ENCODE measurements at places on chromosomes 3 and 15.
A peak's percentile ranks its signal among the peaks of the same experiment; 100 is the strongest.

DNA sequence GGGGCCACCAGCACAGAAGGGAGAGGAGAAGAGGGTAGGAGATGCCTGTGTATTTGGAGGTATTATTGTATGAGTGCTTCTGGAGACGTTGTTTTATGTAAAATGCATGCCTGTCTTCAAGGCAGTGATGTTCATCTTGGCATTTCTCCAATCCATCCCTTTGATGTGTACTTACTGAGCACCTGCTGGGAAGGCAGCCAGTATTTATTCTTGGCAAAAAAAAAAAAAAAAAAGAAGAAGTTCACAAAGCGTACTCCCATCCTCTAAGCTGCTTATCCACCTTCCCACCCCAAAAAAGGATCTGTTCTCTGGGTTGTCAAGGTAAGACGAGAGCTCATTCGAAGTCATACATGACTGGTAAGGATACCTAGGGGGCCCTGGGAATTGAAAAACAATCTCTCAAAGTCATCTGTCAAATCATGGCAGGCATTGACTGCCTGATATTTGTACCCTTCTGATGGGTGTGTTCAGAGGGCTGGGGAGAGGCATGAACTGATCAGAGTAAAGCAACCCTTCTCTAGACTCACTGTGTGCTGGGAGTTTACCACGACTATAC, 30.0 kb upstream of the SLC6A1 start:
- no peak for DNase-seq

- DNase-seq: no peak
Measured at GRCh38 chr3:46184469-46184868, 23.6 kb downstream of the CCR1 start.

- DNase-seq: no peak
Measured at GRCh38 chr3:150362515-150363302, 45.4 kb upstream of the TSC22D2 start.

DNA sequence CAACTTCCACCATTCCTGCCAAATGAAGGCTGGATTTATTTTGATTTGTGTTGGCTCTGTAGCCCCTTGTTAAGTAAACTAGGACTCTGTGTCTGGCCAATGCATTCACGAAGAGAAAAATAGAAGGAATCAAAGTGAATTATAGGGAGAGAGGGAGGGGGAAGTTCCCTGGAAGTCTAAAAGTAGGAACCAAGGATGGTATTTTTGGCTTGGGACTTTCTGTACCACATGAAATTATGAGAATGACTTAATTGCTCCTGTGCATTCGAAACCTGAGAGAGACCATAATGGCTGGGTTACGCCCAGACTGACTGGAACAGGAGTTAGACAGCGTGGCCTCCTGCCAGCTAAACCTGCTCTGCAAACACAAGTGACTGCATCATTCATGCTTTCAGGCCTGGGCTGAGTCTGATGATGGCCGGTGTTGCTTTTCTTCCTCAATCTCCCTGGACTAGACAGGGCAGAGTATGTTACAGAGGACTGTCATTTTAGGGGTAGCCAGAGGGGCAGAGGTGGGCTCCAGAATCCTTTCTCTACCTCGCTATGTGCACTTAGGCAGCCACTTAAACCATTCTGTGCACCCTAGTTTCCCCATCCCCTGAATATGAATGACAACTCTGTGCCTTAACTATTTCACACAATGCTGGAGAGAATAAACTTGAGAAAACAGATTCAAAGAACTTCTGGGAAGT, 58.9 kb downstream of the MYO1E start:
- DNase-seq: no peak

DNA sequence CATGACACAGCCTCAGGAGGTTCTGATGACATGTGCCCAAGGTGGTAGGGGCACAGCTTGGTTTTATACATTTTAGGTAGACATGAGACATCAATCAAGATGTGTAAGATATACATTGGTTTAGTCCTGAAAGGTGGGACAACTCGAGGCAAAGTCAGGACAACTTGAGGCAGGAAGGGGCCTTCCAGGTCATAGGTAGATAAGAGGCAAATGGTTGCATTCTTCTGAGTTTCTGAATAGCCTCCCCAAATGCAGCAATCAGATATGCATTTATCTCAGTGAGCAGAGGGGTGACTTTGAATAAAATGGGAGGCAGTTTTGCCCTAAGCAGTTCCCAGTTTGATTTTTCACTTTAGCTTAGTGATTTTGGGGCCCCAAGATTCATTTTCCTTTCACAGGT, 91.6 kb downstream of the CHCHD4 start:
- no peak for DNase-seq

- DNase-seq: no peak
Measured at GRCh38 chr15:52788099-52788986, 1.8 kb downstream of the ONECUT1 start.

DNA sequence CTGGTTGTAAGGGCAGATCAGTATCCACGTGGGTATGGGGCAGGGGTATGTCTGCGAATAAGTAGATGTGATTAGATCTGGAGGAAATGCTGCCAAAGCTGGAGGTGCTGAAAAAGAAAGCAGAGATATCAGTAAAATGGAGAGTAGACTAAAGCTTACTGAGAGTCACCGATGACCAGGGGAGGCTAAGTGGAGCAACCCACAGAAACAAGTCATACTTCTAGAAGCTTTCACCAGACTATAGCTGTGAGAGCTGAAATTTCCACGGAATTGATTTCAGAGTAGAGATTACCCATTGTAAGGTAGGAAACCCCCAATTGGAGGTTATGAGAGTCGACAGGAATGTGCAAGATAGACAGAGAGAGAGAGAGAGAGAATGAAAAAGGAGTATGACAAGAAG, 27.5 kb downstream of the ONECUT1 start:
- DNase-seq: no peak

- no peak for DNase-seq
Measured at GRCh38 chr3:182451871-182452270, 341.4 kb upstream of the ATP11B start.

- no peak for DNase-seq
Measured at GRCh38 chr3:2652386-2652785, 457.8 kb downstream of the IL5RA start.

GRCh38 chr15:26690778-26691177, 82.1 kb downstream of the GABRB3 start:
- DNase-seq: no peak

GRCh38 chr15:77944002-77944867, 133.3 kb downstream of the TBC1D2B start:
- DNase-seq: no peak

- no peak for DNase-seq
Measured at GRCh38 chr3:184395320-184395660, 15.4 kb downstream of the CHRD start.

GRCh38 chr15:95296643-95297042, 1033.9 kb upstream of the NR2F2 start:
- DNase-seq: no peak

GRCh38 chr3:29301332-29302019, 20.6 kb downstream of the RBMS3 start:
- DNase-seq: no peak

DNA sequence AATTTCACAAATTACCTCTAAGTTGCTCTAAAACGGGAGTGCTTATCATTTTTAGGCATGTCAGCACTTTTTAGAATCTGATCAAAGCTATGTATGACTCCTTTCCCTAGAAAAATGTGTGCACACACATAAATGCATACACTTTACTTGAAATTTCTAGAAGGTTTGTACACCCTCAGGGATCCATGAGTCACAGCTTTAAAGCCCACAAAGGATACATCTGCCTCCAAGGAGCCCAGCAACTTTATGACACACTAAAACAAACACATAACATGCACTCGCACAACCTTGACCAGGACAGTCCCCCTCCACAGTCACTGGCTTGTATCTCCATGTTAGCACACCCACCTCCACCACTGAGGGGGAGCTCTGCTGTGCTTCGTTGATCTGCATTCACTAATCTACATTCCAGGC, 722.0 kb upstream of the CFAP20DC start:
- peak; percentile 13 for DNase-seq

DNA sequence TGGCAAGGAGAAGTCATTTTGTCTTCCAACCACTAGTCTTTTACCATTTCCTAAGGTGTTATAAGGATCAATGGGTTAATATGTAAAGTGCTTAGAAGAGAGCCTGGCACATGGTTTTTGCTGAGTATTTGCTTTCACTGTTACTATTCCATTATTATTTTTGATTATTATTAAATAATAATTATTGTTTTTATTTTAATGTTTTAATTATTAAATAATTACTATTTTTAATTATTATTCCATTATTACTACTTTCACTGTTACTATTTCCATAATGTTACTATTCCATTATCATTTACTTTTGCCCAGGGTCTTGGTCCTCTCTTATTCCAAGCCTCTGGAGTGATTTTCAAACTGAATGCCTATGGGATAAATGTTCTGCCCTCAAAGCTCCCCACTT, 48.5 kb downstream of the FSTL1 start:
- no peak for DNase-seq

- DNase-seq: peak; percentile 56
Measured at GRCh38 chr3:151816091-151816604, 2.2 kb downstream of the AADAC start.

DNA sequence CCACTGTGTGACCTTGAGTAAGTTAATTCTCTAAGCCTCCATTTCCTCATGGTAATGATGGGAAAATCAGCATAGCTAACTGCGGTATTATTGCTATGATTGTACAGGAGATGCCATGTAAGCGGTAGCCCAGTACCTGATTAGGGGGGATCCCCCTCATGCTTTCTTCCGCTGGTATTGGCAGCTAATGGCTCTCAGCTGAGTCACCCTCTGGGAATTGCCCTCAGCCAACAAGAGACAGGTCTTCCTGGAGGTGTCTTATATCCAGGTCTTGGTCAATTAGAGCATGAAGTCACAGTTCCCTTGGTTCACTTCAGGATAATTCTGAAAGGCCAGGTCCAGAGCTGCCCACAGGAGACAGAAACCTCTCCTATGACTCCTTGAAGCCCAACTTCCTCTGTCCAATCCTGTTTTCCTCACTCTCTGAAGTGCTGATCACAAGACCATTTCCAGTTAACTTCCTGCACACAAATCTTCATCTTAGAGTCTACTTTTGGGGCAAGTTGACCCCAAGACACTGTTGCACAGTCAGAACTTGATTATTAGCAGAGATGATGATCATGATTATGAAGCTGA, 724.7 kb upstream of the ZNF385D start:
- no peak for DNase-seq

GRCh38 chr15:85576392-85576791, 196.0 kb downstream of the AKAP13 start:
- no peak for DNase-seq

Measured in HTR-8/SVneo (cell line).